NCI-H1417 treated with DMSO at 0.1 percent for 48 hours (cell line): ENCODE measurements at places on chromosomes 4 and X.

DNA sequence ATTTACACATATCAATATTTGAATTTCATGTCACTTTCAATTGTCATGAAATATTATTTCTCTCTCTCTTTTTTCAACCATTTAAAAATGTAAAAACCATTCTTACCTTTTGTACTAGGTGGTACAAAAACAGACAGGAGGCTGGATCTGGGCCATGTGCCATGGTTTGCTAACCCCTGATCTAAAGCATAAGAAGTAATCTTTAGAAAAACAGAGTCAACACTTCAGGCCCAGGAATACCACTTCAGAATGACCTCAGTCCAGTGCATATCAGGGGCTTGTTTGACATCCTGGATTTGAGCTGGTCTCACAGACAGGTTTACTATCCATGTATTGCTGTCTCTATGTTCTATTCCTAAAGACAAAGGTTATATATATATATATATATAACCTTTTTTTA, 102.5 kb downstream of the DCHS2 start:
- no peak for DNase-seq

DNA sequence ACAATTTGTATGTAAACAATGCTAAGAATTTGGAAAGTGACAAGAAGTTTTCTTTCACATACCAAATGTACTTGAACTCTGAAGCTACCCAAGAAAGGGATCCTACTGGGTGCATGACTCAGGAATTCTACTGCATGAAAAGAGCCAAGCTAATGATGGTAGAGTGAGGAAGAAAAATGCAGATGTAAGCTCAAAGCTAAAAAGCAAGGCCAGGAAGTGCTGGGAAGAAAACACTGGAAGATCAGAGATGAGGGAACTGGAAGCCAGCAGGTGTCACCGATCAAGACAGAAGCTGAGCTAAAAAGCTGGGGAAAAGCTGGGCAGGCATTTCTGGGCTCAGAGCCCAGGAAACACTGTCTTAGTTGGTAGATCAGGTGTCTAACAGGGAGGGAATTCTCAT, 449.1 kb downstream of the NKX6-1 start:
- no peak for DNase-seq

GRCh38 chr4:108937066-108937465, 174.2 kb upstream of the ETNPPL start:
- no peak for DNase-seq

DNA sequence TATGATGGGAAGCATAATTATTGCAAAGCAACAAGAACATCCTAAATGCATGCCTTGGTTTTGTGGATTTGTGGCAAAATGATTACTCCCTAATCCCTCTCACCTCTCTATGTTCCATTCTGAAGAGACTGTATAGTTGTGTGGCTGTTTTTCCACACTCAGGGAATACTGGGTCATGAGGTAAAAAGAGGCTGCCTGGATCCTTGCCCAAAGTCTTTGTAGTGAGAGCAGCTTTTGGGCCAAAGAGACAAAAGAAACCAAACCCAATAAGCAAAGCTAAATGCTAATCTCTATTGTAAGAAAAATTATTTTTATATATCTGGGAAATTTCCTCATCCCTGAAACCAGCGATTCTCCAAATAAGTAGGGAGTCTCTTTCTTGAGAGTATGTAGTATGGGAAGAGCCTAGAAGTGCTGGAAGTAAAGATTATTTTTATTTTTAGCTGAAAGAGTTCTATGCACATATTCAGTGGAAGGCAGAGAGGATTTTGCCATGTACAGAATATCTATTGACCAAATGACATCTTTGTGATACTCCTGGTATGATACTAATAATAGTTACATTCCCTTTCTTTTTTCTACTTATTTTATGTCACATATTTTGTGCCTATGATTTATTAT, 24.9 kb upstream of the SULT1B1 start:
- no peak for DNase-seq

DNA sequence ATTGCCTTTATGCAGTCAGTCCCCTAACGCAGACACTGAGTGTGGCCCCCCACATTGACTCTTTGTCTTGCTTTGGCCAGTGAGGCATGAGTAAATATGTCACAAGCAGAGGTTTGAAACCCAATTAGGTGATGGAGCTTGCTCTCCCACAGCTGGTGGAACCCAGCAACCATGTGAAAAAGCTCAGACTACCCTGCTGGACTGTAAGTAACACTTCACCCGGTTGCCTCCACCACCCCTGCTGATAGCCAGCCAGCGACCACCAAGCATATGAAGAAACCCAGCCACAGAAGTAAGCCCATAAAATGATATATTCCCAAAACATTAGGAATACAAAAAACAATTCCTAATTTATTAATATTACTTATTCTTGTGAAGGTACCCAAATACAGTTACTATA, 21.6 kb upstream of the PDCL2 start:
- no peak for DNase-seq

- no peak for DNase-seq
These were observed 3.1 kb downstream of the CCDC120 start for GRCh38 chrX:49061916-49062315.

DNA sequence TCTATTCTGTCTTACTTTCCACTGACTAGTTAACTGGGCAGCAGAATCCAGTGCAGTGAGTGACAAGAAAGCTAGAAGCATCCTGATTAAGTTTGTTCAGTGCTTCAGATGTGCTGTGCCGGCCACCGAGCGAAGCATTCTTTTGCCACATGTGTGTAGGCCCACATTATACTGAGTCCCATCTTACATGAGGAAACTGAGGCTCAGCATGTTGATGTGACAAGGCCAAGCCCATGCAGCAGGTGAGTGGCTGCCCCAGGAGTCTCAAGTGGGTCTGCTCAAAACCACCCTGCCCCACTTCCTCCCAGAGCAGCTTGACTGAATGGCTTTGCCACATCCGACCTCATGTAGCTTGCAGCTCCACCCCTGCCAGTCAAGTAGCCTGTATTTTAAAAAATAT, 50.5 kb downstream of the RHOH start:
- no peak for DNase-seq
